NCI-H1436 treated with DMSO at 0.1 percent for 48 hours (cell line): ENCODE measurements at places on chromosomes 5 and 9.

- no peak for DNase-seq
These were observed 73.1 kb downstream of the RAPGEF1 start for GRCh38 chr9:131666774-131667173.

GRCh38 chr5:158832096-158832685 lies 267.5 kb downstream of the EBF1 start:
- no peak for DNase-seq

GRCh38 chr5:59786334-59786805 lies 107.2 kb downstream of the PDE4D start:
- no peak for DNase-seq

DNA sequence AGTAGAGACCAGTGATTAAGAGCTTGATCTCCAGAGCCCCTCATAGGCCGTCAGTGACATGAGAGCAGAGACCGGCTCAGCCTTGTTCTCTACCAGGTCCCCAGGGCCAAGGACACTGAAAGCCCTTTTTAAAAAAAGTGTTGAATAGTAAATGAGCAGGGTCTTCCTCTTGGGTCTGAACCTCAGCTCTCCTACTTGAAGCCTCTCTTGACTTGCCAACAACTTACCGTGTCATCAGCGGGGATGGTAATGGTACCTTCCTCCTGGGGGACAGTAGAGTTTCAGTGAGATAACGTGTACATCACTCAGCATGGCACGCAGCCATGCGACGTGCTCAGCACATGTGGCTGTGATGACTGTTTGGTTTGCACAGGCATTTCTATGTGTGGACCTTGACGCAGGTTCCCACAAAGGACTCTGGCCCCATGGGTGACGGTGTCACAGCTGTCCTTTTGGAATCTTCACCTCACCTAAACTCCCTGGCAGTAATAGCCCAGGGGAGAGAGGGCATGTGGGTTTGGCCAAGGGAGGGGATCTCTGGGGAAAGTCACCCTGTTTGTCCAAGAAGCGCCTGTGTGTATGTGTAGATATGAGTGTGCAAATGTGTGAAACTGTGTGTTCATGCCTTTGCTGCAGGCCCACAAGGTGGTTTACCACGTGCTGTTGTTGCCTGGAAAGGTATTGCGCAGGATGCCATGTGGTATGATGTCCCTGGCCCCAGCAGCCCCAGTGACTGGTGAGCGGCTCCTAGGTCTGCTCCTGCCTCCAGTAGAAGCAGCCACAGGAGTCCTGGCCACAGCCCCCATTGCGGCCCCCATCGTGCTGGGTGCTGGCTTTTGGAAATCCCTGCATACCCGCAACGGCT lies 18.7 kb downstream of the ERGIC1 start:
- DNase-seq: no peak

DNA sequence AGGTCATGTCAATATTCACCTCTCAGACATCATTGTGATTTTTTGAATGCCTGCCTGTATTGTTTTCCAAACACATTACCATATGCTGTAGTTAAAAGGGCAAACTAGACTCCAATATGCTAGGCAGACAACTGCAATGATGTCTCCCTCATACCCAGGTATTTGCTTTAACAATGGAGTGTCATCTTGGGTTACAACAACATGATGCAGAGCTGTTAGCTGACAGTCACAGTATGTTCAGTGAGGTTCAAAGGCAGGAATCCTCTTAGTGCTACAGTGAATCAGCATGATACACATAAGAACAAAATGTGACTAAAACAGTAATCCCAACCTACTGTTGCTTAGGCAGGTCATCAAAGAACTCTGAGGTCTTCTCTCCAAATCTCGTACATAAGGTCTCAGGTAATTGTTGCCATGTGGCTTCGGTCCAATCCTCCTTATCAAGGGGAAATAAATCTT lies 24.0 kb downstream of the OR1J1 start:
- DNase-seq: no peak

GRCh38 chr5:74636552-74636951 lies 4.0 kb downstream of the ENC1 start:
- DNase-seq: no peak

DNA sequence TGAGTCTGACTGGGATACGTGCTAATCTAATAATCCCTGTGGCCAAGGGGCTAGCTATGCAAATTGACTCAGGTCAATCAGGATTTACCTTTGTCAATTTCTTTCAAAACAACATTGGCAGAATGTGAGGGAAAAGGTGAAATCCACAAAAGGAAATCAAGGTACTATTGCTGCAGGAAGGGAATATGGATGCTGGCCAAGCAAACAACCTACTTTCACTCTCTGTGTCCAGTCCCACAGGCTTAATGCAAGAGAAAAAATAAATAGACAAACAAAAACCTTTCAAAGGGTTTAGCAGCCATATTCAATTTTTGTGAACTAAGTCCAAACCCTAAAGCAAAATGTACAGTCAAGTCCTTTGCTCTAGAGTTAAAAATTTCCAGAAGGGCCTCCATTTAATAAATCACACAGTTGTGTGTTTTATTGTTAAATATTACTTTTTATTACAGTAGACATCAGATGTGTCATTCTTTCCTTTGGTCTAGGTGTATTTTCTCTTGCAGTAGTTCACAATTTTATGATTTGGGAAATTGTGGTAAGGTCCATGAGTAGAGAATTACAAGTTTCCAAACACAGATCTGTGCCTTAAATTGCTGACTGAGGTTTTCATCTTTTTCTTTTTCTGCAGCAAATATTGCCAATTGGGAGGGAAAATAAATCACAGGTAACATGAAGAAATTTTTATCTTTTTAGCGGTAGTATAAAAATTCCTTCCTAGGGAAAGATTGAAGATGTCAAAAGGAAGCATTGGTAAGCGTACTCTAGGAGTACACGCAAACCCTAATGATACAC lies 309.1 kb downstream of the DMAC1 start:
- no peak for DNase-seq

DNA sequence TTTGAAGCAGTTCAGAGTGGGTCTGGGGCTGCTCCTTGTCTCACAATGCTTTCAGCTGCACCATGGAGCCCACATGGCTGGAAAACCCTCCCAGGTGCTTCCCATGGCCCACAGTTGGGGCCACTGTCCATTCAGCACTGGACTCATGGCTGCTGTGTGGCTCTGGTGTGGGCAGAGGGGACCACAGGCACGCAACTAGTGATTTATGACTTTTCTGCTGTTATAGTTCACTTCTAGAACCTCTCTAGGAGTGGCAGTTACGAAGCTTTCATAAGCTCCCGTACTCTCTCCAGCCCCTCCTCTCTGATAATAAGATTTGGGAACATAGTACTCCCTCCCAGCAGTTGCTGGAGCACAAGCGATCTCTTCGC lies 29.0 kb downstream of the GLRA1 start:
- DNase-seq: no peak

GRCh38 chr9:9412241-9412640 lies 1200.6 kb downstream of the PTPRD start:
- DNase-seq: no peak

DNA sequence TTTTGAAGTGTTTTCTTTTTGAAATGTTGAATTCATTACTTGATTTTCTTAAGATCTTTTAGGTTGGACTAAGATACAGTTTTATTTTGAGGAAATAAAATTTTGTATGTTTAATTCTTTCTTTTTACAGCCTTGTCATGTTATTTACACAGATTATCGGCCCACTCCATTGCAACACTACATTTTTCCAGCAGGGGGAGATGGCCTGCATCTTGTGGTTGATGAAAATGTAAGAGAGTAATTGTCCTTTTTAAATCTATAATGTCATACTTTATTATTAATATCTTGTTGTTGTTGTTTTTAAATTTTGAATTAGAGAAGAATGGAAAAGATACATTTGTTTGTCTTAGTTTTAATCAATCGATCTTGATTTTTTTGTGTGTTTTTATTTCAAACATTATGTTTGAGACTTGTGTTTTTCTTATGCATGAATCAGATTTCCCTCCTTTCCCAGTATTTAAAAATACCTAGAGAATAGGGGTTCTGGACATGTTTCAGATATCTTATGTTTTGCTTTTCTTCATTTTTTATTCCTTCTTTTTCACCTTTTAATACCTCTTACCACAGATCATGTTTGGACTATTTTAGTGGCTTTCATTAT lies 36.7 kb downstream of the MTREX start:
- DNase-seq: no peak

DNA sequence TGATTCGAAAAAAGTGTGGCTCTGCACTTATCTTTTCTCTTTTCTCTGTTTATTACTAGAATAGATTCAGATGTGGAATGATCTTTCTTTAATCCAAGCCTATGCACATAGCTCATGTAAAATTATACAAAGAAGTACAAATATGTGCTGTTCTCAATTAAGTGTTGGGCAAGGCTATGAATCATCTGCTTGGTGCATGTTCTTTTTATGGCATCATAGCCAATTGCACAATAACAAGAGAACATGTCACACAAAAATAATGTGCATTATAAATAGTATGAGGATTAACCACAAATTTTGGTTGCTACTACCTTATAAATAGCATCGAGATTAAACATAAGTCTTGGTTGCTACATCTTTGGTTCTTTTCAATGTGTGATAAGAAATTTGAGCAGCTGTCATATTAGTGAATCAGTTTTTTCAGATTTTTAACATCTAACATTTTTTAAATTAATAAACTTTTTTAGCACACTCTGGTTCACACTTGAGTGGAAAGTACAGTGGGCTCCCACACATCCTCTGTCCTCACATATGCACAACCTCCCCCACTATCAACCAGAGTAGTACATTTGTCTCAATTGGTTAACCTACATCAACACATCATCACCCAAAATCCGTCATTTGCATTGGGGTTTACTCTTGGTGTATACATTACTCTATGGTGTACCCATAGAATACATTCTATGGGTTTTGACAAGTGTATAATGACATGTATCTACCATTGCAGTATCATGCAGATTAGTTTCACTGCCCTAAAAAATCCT lies 6.8 kb upstream of the RECK start:
- DNase-seq: no peak

DNA sequence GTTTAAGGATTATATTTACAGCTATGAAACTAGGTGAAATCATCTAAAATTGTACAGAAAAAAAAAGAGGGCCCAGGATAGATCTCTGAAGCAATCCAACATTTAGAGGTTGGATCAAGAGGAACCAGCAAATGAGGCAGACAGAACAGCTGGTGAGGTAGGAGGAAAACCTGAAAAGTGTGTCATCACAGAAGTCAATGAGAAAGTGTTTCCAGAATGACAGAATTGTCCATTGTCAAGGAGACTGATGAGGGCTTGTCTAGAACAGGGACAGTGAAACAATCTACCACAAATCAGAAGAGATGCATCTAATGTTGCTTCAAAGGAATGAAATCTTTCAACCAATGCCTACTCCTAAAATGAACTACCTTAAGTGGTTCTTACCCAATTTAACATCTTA lies 6.6 kb downstream of the C5orf63 start:
- DNase-seq: no peak

- DNase-seq: no peak
These were observed 143.3 kb downstream of the ARSB start for GRCh38 chr5:78841767-78842166.

GRCh38 chr5:103587185-103587748 lies 24.7 kb upstream of the NUDT12 start:
- peak; percentile 61 for DNase-seq

DNA sequence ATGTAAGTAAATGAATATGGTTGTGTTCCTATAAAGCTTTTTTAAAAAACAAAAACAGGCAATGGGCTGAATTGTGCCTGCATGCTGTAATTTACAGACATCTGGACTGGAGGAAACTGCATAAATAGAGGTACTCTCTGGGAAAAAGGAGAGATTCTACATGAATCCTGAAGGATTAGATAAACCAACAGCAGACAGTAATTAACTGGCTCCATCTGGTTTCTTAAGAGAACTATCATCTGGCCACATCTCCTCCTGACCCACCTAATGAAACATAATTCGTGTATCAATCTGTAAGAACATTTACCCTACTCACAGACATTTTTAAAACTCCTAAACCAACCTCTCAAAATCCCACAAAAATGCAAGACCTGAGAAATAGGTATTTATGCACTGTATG lies 528.1 kb upstream of the ST8SIA4 start:
- DNase-seq: no peak

- DNase-seq: no peak
These were observed 47.0 kb upstream of the TGFBR1 start for GRCh38 chr9:99057665-99058625.

DNA sequence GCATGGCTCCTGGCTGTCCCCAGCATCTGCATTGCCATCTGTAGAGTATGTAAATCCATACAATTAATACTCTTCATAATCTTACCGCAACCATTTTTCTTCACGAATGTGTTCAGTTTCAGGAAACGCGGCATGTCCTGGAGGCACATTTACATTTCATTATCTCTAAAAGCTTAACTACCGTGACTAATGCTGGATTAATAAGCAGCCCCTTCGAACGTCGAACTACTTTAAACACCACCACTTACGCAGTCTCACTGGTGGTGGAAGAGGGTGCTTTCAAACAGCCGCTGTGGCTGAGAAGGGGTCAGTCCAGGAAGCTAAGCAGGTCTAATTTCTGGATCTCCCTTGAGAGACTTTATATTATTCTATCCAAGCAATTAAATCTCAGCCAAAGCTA lies 85.6 kb downstream of the C5orf15 start:
- DNase-seq: no peak

GRCh38 chr5:159409801-159410200 lies 79.5 kb upstream of the IL12B start:
- no peak for DNase-seq

DNA sequence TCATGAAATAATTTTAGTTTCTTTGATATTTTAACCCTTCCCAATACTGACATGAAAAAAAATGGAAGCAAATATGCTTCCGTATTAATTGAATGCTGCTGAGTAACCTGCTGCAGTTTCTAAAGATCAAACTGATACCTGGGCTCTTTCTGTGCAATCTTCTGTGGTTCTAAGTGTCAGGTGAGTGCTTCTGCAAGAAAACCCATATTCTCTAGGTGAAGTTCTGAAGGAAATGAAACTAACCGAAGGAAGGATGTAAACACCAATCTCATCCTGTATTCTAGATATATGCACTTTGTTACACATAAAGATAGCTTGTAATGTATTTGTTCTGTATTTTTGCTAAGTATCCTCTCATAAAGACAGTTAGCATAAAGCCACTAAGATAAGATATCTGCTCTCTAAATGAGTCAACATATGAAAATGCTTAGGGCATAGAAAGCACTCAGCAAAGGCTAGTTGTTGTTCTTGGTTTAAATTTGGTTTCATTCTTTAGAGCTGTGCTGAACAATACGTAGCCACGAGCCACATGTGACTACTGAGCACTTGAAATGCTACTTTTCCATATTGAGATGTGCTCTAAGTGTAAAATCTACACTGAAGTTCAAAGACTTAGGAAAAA lies 52.0 kb downstream of the ITGA2 start:
- DNase-seq: no peak

GRCh38 chr5:168109441-168109840 lies 182.0 kb upstream of the WWC1 start:
- no peak for DNase-seq

DNA sequence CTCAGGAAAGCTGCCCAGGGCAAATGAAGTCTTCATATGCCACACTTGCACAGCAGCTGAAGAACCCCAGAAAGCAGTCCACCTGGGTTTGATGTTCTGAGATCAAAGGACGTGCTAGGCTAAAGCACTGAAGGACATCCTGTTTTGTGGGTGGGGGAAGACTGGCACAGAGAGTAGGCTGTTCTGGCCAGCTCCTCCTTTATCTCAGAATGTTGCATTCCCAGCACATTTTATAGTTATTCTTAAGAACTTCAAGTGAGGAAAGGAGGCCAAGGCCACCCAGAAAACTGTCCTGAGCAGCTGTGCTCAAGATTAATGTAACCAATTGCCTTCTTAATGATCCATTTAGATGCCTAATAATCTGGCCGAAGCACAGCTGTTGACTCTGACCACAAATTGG lies 10.9 kb downstream of the SHOC1 start:
- no peak for DNase-seq

GRCh38 chr5:517535-518100 lies 6.6 kb downstream of the SLC9A3 start:
- DNase-seq: no peak

- DNase-seq: no peak
These were observed 1.7 kb downstream of the RACK1 start for GRCh38 chr5:181242031-181242451.
